ENCODE measurements at places on chromosomes 16 and 17.
A peak's percentile ranks its signal among the peaks of the same experiment; 100 is the strongest.

- no peak for DNase-seq
Observed at GRCh38 chr17:56290802-56291118, 137.5 kb downstream of the ANKFN1 start.

DNA sequence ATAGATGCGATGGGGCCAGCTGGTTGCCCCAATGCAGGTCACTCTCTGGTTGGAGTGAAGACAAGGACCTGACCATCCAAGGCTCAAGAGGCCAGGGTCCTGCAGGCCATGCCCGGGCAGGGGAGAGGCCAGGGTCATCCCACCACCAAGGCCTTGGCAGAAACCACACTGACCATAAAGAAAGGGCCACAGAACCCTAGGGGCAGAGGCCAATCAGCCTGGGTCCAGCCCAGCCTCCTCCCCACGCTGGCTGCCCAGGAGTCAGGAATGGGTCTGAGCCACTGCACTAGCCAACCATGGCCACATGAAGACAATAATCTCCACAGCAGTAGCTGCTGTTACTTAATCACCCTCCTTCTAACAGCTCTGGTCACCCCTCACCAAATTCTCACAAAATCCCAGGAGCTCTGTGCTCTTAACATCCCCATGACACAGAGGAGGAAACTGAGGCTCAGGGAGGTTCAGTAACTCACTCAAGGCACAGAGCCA, 10.2 kb upstream of the BCAR1 start:
- DNase-seq = peak; percentile 44

GRCh38 chr17:75845933-75846691, 1.9 kb upstream of the UNC13D start:
- peak; percentile 49 for DNase-seq

GRCh38 chr16:21603928-21604327, 4.6 kb downstream of the METTL9 start:
- no peak for DNase-seq

GRCh38 chr17:42667088-42667951, 8.2 kb downstream of the TUBG2 start:
- no peak for DNase-seq

DNA sequence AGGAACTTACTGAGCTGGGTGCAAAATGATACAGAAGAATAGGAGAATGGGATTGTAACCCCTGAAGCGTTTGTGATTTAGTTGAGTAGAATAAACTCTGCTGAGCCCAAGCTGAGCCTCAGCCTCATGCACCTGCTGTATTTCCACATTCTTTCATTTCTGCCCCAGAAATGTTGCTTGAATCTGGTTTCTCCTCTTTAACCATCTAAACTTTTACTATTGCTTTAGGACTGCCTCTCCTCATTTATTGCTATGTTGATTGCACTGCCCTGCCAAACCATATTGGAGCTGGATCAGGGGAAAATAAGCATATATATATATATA, 64.8 kb downstream of the PITPNC1 start:
- no peak for DNase-seq

GRCh38 chr17:59498530-59499307, 66.7 kb upstream of the DHX40 start:
- no peak for DNase-seq

All from ecto neural progenitor cell (in vitro differentiated cells).